Cerebellar nuclear complex (tissue), 1 donor: ENCODE measurements at places on chromosomes 4 and X.

DNA sequence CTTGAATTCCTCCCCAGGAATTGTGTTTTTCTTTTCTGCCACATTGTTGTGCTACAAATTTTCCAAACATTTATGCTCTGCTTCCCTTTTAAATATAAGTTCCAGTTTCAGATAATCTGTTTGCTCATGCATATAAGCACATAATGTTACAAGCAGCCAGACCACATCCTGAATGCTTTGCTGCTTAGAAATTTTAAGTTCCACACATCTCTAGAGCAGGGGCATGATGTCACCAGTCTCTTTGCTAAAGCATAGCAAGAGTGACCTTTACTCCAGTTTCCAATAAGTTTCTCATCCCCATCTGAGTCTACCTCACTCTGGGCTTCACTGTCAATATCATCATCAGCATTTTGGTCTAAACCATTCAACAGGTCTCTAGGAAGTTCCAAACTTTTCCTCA lies 932.5 kb downstream of the SH3BGRL start:
- DNase-seq, result no peak

- no peak for DNase-seq
These were observed 4.3 kb upstream of the HAUS7 start for GRCh38 chrX:153474718-153475117.

GRCh38 chrX:86149119-86149518 lies 868 bp downstream of the DACH2 start:
- no peak for DNase-seq

DNA sequence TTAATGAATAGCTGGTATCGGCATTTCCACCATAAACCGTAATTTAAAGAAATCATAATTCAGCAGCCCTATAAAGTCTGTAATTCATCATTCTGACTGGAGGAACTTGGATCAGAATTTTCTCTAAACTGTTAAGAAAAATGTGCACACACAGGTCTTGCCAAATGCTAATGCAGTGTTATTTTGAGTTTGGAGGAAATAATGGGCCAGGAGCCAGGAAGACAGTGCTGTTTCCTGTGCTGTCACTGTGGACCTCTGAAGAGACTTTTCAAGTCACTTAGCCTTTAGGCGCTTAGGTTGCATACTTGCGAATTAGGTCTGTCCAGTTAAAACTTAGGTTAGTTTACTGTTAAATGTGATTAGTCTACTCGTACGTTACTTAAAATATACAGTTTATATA lies 137.5 kb upstream of the ANXA3 start:
- no peak for DNase-seq

DNA sequence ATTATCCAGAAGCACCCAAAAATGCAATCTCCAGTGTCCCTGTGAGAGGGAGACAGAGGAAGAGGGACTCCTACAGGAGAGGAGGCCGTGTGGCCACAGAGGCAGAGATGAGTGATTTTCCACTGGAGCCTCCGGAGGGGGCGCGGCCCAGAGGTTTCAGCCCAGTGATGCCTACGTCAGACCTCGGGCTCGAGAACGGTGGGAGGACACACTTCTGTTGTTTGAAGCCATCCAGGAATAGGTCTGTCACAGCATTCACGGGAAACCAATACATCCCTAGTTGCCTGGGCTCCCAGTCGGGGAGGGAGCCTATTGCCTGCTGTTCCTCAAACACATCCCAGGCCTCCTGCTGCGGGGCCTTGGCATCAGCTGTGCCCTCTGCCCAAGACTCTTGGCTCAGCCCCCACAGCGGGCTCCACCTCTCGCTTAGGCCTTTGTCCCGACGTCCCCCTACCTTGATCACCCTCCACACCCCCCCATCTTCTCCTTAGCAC lies 39.2 kb upstream of the HMX1 start:
- no peak for DNase-seq

GRCh38 chr4:189128341-189128740 lies 812.3 kb upstream of the FRG1 start:
- DNase-seq, result no peak

DNA sequence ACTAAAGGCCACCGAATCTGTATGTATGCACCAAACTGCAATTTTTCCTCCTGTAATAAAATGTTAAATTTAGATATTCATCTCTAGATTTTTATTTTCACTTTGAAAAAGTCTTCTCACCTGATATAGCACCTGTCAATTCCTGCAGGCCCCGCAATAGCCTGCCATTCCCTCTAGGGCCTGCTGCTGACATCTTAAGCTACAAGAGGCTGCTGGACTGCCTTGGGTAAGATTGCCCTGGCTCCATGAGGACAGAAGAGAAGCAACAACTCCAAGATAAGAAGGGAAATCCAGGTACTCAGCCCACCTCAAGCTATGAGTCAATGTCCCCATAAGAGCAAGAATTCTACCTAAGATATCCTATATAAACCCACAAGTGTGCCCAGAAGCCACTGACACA lies 230.2 kb upstream of the AGTR2 start:
- no peak for DNase-seq

DNA sequence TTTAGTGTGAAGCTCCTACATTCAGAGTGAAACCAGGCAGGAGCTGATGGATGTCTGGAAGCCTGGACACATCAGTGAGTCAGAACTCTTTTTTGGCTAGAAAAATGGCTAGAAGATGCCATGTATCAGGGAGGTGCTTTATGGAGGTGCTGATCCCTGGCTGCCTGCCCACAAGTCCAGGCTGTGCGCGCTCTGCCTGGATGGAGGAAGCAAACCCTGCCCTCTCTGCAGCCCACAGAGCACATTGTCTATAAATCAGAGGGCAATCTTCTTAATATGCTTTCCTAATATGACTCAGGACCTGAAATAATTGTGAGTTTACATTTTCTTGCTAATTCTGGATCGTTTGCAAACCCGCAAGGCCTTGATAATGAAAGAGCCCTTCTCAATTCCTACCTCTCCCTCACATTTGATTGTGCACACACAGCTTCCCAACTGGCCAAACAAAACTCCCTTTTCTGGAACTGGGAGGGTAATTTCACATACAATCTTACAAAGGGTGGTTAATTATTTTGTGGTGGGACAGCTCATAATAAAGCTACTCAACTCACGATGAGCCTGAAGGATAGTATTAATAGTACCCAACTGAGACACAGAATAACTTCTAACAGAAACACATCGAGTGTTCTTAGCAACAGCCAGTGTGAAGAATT lies 11.7 kb downstream of the MFAP3L start:
- DNase-seq, result peak; percentile 78

DNA sequence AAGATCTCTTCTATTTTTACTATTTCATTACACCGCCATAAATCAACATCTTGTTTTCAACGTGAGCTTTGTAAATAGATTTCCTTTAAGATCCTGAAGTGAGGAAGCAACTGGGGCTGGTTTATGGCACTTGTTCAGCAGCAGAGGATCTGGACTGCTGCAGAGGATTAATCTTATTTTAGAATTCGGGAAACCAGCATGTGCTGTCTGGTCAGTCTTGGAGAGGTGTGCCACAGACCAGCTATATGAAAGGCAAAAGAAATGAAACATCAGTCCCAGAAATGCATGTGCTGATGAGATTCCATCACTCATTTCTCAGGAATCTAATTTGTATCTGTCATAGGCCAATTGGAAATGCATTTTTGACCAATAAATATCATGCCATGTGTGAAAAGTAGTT lies 23.4 kb downstream of the PRDM8 start:
- no peak for DNase-seq

DNA sequence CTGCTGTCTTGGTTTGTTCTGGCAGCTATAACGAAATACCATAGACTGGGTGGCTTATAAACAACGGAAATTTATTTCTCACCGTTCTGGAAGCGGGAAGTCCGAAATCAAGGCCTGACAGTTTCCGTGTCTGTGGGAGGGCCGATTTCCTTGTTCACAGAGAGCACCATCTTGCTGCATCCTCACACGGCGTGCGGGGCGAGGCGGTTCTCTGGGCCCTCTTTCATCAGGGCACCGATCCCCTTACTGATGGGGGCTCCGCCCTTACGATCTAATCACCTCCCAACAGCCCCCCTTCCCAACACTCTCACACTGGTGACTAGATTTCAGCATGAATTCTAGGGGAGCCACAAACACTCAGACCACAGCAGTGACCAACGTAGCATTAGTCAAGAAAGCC lies 578.3 kb upstream of the FAT1 start:
- no peak for DNase-seq

DNA sequence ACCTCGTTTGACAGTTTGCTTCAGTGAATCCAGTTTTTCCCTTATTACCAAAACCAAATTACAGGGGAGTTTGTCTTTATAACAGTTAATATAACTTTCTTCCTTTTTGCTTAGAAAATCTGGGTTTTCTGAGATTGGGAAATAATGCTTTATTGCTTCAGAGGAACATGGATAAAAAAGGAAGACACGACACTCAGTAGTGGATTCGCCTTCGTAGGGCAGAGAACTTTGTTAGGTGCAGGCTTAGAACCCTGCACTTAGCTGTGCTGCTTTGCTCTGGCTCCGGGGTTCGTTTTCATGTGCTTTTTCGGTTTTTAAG lies 188.2 kb downstream of the SOWAHB start:
- no peak for DNase-seq

GRCh38 chr4:66590488-66591215 lies 920.4 kb upstream of the EPHA5 start:
- no peak for DNase-seq

GRCh38 chr4:62550121-62550520 lies 1350.0 kb downstream of the ADGRL3 start:
- DNase-seq, result no peak

DNA sequence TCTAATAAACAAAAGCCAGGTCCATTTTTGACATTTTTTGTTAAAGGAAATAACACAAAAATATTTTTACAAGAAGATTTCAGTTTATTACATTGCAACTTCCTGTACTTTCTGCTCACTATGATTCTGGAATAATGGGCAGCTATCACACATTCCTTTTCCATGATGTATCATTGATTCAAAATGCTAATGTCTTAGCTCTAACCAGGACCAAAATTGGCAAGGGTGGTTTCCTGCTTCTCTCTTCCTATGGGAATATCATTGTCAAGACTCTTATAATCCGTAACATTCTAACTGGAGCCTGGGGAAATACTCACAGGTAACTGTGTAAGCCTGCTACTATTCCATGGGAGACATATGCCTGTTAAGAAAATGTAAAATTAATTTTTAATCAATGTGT lies 218.6 kb downstream of the DCAF12L2 start:
- DNase-seq, result no peak

- DNase-seq, result no peak
These were observed 18.4 kb upstream of the MYOZ2 start for GRCh38 chr4:119116925-119117900.

DNA sequence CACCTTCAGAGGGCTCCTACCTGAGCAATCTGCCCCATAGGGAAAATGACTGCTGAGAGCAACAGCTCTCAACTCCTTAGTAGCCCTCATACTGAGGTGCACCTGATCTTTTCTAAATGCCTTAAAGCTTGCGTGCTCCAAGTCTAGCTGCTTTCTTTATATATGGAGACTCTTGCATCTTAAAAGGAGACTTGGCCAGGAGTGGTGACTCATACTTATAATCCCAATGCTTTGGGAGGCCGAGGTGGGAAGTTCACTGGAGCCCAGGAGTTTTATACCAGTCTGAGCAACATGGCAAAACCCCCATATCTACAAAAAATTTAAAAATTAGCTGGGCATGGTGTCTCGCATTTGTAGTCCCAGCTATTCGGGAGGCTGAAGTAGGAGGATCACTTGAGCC lies 78.1 kb upstream of the TRIM2 start:
- DNase-seq, result no peak

GRCh38 chr4:124633285-124633941 lies 79.1 kb downstream of the ANKRD50 start:
- DNase-seq, result no peak

DNA sequence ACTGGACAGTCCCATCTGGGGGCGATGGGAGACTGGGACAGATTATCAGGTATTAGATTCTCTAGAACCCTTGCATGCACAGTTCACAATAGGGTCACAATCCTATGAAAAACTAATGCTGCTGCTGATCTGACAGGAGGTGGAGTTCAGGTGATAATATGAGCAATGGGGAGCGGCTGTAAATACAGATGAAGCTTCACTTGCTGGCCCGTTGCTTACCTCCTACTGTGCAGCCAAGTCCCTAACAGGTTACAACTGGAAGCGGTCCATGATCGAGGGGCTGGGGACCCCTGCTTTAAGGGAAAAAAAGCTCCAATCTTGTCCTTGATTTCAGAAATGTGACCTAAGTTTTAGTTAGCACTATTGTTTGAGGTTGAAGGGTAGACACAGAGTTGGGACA lies 175.2 kb downstream of the ZNF330 start:
- DNase-seq, result no peak

DNA sequence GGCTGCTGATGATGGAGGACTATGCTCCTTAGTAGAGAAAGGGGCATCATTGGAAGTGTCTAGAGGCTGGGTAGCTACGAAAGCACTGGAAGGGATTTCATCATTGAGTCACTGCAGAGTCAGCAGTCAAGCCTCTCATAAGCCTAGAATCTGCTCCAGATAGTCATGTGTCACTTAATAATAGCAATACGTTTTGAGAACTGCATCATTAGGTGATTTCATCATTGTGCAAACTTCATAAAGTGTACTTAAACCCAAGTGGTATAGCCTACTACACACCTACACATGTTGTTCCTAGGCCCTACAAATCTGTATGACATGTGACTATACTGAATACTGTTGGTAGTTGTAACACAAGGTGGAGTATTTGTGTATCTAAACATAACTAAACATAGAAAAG lies 165.6 kb downstream of the PTTG2 start:
- DNase-seq, result no peak

DNA sequence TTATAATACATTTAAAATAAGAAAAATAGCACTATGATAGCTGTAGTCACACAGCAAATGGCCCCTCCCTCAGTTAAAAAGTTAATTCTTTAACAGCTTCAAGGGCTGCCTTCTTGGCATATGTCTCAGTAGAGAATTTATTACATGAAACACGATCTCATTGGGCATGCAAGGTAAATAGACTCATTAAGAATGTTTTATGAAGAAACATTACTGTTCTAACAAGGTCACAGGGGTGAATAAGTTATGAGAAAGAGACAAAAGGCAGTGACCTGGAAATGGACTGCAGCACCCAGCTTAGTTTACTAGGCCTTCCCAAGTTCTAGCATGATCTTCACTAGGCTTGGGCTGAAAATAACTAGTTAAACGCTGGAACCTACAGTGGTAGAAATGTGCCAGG lies 277.7 kb downstream of the NR3C2 start:
- DNase-seq, result no peak

GRCh38 chrX:138519296-138519695 lies 192.2 kb downstream of the FGF13 start:
- DNase-seq, result no peak

DNA sequence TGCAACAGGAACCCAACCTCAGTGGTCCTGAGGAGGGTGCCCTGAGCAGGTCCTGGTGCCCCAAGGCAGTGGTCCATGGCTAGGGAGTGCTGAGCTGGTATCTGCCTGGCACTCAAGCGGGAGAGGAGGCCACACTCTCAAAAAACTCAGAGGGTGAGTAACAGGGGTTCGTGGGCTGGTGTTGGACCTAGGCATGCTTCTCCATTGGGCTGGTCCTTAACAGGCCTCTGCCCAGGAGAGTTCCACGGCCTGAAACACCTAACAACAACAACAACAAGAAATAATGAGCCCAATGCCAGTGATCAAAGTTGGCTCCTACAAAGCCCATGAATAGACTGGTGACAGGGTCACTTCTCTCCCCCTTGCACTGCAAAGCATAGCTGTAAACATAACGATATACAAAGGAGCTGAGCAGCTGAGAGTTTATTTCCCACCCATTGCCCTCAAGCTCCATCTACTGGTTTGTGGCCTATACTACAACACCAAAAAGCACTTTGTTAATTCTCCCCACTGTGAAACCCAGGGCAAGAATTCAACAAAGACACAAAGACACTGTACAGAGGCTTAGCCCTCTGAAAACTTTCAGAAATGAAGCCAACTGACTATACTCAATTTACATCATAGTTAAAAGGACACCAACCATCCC lies 736.1 kb upstream of the ADGRL3 start:
- DNase-seq, result no peak
